NCI-H1436 treated with DMSO at 0.1 percent for 48 hours (cell line): ENCODE measurements at places on chromosomes 3 and 15.

DNA sequence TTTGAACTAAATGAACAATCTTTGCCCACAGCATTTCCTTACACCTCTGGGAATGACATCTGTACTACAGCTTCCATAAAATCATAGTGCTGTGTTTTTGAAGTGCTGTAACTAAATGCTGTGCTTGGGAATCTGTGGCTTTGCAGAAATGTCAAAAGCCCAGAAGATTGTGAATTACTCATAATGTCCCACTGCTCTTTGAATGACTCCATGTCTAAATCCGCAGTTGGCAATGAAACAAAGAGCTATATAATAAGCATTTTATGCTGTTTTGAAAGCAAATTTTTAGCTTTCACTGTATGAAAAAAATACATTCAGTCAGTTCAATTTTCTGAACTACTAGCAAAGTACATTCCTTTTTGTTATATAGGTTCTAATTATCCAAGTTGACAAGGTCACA is 88.6 kb upstream of the ADAMTS17 start:
- DNase-seq, result no peak

DNA sequence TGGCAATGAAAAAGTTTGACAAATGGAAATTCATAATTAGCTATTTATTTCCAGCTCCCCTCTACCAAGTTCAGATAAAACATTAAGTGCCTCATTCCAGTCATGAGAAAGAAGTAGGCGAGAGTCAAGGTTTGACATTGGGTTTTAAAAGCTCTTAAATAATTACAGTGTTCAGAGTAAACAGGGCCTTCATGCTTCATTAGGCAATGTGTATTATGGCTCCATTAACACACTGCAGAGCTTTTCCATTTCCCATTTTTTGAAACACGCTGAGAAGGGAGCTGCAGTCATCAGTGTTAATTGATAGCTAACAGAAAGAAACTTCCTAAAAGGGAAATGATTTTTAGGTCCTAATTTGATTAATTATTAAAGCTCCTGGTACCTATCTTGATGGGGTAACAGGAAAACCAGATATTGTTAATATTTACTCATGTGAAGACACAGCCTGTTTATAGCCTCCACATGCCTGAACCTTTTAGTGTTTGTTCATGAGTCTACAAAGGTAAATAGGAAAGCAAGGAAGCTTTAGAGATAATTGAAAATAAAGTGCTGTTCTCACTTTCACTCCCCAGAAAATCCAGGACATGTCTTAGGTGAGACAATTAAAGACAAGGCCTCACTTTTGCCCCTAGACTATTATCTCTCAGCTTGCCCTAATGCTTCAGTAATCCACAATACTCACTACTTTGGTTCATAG is 28.7 kb downstream of the SST start:
- no peak for DNase-seq

DNA sequence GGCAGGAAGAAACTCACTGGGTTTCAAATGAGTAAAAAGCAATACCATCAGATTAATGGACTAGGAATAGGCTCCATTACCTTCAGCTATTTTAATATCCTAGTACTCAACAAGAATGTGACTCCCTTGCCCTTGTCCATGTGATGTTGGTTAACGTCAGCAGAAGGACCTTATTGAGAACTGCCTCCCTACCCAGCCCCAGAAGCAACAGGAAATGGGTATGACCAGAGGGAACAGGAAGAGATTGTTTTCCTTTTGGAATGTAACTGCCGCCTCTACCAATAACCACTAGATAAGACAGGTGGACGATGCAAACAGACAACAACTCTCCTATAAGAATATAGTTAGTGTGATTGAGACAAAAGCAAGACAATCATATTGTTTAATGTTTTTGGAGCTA is 10.4 kb upstream of the MME start:
- DNase-seq, result no peak

- DNase-seq, result no peak
These were observed 223.2 kb upstream of the IGF1R start for GRCh38 chr15:98425173-98425572.

GRCh38 chr15:57676585-57676984 is 29.9 kb upstream of the POLR2M start:
- no peak for DNase-seq

DNA sequence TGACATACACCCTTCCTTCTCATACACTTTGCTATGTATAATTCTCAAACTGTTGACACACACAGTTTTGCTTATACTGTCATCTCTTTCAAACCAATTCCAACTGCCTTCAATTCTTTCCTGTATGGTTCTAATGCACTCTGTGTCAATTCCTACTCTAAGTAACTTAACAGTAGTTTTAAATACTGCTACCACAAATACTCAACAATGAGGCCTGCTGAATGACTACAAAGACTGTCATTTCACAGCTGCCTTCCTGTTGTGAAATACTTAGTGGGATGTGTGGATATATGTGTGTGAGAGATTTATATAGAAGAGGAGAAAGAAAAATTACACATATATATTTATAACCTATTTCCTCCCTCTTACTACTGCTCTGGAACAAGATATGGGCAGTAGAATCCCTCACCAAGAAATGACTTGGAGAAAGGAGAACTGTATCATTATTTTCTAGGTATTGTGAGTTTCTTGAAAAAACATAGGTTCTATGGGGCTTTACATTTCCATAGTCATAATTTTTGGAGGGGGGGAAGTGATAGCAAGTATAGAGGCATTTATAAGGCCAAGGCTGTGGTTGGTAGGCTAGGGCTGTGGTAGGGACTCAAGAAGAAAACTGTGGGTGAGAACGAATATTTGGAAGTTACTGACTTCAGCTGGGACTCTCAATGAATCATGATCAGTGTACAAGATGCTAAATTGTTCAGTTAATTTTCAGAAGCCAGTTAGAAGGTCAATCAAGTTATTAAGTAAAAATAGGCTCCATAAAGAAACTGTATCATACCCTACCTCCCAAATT is 88.7 kb downstream of the ANKRD28 start:
- no peak for DNase-seq

- DNase-seq, result no peak
These were observed 237.3 kb downstream of the PDCD6IP start for GRCh38 chr3:34035775-34036174.

DNA sequence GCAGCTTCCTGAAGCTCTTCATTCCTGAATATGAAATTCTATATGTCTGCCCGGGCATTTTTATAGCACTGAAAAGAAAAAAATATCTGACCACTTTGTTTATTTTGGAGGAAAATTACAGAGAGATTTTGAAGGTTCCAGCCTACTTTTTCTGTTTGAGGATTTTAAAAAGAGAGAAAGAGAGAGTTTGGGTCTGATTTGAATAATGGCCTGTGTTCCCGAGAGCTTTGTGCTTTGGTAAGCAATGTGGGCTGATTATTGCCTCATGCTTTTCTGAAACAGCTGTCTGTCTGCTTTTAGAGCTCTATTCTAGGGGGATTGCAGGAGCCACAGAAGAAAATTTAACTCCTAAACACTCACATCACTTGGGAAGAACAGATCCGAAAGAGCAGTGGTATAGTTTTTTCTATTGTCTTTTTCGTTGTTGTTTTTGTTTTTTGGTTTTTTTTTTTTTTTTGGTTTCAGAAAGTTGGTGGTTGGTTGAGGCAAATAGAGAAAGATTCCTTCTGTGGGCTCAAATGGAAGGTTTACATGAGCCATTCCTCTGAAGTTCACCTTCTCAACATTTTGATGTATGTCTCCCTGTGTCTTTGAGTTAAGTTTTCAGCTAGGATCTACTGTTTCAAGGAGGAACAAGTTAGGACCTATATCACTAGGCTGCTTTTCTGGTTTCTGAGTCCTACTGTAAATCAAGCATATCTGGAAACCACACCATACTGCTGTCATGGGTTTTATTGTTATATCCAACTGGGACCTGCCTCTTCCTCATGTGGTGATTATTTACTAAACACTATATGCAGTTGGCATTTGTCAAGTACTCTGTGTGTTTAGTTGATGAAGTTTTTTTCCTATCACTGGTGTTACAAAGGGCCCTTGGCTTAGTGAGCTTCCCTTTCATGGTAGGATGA is 178.9 kb downstream of the KCNMB2 start:
- no peak for DNase-seq

- no peak for DNase-seq
These were observed 8.4 kb downstream of the ACSBG1 start for GRCh38 chr15:78225783-78226541.

- DNase-seq, result no peak
These were observed 51.1 kb downstream of the POMGNT2 start for GRCh38 chr3:43054754-43055153.

- DNase-seq, result no peak
These were observed 214.0 kb downstream of the EPHB1 start for GRCh38 chr3:135009014-135009413.

DNA sequence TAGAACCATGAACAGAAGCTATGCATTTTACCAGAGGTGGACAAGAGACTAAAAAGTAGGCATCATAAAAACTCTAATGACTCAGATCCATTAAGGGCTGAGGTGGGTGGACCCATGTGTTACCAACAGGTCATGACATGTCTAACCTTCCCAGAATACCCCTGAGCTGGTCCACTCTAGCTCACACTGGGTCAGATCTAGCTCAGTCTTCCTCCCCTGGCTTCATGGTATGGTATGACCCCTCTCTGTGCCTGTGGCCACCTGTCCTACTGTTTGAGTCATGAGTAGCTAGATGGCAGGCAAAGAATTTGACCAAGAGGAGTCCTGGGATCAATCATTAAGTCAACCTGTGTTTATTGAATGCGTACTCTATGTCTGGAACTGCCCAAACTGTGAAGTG is 340.4 kb downstream of the EPHB1 start:
- DNase-seq, result no peak

DNA sequence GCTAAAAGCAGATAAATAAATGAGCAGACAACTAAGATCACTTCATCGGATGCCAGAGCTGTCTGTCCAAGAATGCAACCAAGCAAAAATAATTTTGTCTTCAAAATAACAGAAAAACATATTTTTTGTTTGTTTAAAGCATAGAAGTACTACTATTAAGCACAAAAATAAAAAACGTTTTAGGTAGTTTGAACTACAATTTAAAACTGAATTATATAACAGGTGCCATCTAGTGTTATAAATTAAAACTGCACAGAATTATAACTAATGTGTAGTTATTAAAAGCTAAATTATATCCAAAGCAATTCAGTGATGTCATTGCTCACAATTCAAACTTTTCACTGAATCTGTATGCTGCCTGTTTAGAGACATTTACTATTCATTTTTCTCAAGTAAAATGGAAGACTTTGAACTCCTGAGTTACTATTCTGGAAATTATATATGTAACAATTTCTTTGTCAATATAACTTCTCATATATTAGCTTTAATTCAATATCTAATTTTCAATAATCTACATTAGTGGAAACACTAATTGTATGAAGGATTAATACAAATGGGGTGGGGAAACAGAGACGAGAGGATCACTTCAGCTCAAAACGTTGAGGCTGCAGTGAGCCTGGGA is 29.5 kb downstream of the LINS1 start:
- DNase-seq, result no peak

- no peak for DNase-seq
These were observed 516.7 kb downstream of the FOXP1 start for GRCh38 chr3:71066849-71067261.

DNA sequence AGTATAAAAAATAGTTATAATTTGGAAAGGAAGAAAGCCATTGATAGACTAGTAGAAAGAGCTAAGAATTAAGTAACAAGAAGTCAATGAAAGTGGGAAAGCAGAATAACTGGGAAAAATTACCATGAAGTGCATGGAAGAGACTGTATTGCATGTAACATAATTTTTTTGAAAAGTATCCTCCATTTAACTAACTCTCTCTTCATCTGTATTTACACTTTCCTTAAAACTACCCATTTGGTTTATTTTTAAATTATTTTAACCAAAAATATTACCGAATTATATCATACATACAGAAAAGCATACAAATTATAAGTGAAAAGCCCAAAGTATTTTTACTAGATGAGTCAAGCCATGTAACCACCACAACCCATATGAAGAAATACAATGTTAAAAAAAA is 1009.9 kb upstream of the SEMA6D start:
- DNase-seq, result no peak

DNA sequence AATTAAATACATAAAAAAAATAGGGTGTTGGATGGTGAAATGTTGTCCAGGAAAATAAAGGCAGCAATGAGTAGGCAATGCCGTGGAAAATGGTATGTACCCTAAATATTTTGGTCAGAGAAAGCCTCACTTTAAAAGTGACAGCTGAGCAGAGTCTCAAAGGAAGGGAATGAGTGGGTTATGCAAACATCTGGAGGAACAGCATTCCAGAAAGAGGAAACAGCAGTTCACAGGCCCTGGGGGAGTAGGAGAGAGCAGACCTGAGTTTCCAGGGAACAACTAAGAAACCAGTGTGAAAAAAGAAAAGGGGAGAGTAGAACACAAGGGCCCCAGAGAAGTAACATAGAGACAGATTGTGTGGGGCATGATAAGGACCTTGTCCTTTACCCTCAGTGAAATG is 230.0 kb upstream of the CNTN3 start:
- no peak for DNase-seq

GRCh38 chr15:38050529-38051448 is 116.3 kb downstream of the TMCO5A start:
- no peak for DNase-seq

DNA sequence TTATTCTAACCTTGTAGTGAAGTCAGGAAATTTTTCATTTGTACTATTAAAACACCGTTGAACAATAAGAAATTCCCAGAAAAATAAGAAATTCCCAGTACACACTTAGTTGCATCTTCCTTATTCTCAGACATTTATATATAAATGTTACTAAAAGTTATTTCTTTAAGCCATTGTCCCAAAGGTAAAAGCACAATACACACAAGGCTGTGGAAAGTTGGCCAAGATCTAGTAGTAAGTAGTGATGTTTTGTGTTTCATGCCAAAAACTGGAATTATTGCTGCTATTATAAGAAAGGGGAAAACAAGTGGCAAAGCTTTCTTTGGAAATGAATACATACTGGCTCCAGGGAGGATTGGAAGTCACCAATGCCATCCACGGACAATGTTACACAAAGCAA is 802.5 kb upstream of the DPPA4 start:
- DNase-seq, result no peak

- DNase-seq, result no peak
These were observed 25.3 kb downstream of the TRA2B start for GRCh38 chr3:185912512-185912911.

- DNase-seq, result no peak
These were observed 53.2 kb downstream of the NIPA2 start for GRCh38 chr15:22891426-22892210.

DNA sequence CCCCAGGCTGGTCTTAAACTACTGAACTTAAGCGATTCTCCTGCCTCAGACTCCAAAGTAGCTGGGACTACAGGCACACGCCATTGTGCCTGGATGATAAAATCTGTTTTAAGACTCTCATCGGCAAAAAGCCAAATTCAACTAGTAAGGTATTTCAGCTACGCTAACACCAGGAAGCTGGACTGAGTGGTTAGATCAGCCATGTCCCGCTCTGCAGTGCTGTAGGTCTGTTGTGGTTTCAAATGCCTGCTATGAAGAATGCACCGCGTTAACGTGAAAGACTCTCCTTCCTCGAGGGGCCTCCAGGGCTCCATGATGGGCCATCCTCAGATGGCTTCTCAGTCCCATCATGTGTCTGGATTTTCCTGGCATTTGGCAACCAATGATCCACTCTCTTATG is 70.2 kb downstream of the PCOLCE2 start:
- no peak for DNase-seq

GRCh38 chr3:81242871-81243270 is 518.6 kb downstream of the GBE1 start:
- DNase-seq, result no peak
